CD4-positive, alpha-beta T cell treated with Interleukin-2 at 100 ng/mL for 4 hours (primary cell): ENCODE measurements at places on chromosomes 2 and 18.
A peak's percentile ranks its signal among the peaks of the same experiment; 100 is the strongest.

- DNase-seq: no peak
These were observed 6.3 kb upstream of the GAL3ST2 start for GRCh38 chr2:241770185-241770935.

- no peak for DNase-seq
These were observed 648.3 kb upstream of the PKDCC start for GRCh38 chr2:41399437-41400087.

GRCh38 chr2:100882645-100883613, 63.0 kb downstream of the NPAS2 start:
- no peak for DNase-seq

GRCh38 chr2:42601076-42601475, 32.6 kb downstream of the MTA3 start:
- DNase-seq: no peak

DNA sequence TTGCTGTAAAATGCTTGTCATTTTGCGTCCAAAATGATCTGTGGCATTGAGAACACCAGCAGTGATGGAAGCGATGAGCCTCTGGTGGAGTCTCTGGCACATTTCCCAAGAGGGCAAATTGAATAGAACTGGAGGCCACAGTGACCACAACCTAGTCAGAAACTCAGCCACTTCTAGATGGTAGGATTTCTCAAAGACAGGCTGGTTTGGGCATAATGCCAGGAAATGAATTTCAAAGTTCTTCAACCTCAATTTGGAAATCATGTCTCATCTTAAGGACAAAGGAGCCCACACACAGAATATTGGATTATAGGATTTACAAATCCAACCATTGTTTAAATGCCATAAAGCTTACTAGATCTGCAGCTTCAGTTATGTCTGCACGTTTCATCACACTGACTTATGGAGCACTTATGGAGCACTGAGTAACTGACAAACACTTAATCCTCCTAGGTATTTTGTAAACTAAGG, 132.1 kb downstream of the COL6A3 start:
- DNase-seq: no peak

DNA sequence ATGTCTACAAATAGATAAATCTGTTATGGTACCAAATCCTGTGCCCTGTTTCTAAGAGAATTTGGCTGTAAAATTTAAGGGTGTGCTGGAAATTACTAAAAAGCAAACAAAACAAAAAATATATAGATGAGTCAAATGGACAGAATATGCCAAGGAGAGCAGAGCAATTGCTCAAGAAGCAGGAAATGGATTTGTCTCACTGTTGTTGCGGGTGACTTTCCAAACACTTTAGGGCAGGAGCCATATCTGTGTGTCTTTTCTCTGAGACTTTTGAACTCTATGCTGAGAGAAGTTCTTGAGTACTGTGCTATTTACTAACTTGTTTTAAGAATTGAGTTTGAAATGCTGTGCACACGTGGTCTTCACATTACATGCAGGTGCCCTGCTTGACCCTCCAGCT, 221.7 kb downstream of the PHLPP1 start:
- no peak for DNase-seq

GRCh38 chr18:63197246-63197869, 122.2 kb downstream of the BCL2 start:
- peak; percentile 53 for DNase-seq

GRCh38 chr2:122135021-122135937, 379.8 kb downstream of the TSN start:
- DNase-seq: no peak

DNA sequence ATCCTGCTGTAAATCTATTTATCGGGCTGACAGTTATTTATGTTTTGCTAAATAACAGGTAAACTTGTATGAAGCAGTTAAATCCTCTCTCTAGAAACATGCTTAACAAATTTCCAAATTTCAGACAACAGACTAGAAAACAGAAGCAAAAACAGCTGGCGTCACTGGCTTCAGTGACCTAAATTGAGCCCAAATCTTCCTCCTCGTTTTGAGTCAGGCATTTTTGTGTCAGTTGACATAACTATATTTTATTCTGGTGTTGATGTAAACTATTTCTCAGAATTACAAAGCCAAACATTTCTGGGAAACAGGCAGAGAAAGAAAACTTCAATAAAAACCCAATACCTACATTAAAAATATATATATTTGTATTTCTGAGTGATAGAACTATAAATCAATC, 21.7 kb downstream of the RBMS1 start:
- peak; percentile 63 for DNase-seq

DNA sequence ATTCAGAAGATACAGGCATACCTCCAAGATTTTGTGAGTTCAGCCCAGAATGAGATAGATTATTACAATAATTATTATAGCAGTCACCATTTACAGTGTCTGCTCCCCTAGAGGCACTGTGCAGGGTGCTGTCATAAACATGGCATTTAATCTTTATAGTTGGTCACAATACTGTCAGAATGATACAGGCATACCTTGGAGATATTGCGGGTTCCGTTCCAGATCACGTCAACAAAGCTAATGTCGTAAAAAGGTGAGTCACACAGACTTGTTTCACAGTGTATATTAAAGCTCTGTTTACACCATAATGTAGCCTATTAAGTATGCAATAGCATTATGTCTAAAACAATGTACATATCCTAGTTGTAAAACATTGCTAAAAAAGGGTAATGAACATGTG, 45.6 kb downstream of the ZRANB3 start:
- no peak for DNase-seq

- DNase-seq: no peak
These were observed 203.1 kb downstream of the SOX11 start for GRCh38 chr2:5895284-5895683.

- DNase-seq: no peak
These were observed 135.0 kb downstream of the ALK start for GRCh38 chr2:29786361-29786760.

DNA sequence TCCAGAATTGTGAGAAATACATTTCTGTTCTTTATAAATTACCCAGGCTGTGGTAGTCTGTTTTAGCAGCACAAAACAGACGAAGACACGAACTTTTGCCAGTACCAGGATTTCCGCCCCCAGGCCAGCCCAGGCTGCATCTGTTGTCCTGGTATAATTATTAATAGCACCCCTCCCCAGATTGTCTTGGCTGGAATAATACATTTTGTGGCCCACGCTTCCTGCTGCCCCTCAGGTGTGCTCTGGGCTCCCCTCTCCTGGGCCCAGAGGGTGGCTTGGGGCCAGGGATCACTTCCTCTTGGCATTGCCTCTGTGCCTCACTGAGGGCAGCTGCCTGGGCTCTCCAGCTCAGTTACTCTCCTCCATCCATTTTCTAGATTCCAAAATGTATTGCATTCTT, 102.1 kb upstream of the HS6ST1 start:
- DNase-seq: no peak
